ENCODE measurements at places on chromosomes 7 and 10.
A peak's percentile ranks its signal among the peaks of the same experiment; 100 is the strongest.

GRCh38 chr10:4102802-4103344 is 317.9 kb upstream of the KLF6 start:
- DNase-seq, result no peak

- no peak for DNase-seq
These were observed 717.8 kb downstream of the SORCS3 start for GRCh38 chr10:105358911-105359310.

GRCh38 chr7:148049068-148049467 is 541.5 kb upstream of the C7orf33 start:
- no peak for DNase-seq

DNA sequence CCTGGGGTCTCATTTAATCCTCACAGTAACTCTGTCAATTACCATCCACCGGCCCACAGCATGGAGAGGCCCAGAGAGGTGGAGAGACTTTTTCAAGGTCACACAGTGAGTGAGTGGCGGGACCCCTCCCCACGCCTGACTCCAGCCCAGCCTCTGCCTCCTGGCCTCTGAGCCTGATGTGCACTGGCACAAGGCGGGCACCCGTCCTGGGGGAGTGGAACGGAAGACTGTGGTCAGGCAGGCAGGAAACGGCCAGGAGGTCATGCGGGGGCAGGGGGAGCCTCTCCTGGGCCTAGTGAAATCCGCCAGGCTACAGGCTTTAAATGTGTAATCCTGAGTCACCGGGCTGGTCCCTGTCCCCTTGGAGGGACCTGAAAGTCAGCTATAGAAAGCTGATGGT is 32.2 kb downstream of the ZCCHC24 start:
- DNase-seq, result no peak

- DNase-seq, result no peak
These were observed 348.7 kb upstream of the SEMA3C start for GRCh38 chr7:81267508-81267907.

GRCh38 chr7:144835155-144835611 is 670 bp downstream of the TPK1 start:
- no peak for DNase-seq

DNA sequence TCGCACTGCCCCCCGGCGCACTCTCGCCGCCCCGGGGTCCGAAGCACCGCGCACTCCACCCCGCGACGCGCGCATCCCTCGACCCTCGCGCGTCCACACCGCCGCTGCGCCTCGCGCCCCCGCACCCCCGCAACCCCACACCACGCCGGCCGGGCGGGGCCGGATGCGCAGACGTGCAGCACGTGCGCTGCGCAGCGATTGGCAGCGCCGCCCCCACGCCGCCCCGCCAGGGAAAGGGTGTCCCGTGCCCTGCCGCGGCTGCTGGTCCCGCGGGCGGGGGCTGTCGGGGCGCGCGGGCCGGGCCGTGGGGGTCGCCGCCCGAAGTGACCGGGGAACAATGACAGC is 53.7 kb upstream of the KDM7A start:
- DNase-seq, result peak; percentile 69

- no peak for DNase-seq
These were observed 173.6 kb downstream of the ARL4A start for GRCh38 chr7:12861070-12861469.

- no peak for DNase-seq
These were observed 37.4 kb upstream of the RSU1 start for GRCh38 chr10:16854623-16855022.

GRCh38 chr10:33780961-33781360 is 446.5 kb upstream of the NRP1 start:
- no peak for DNase-seq

- no peak for DNase-seq
These were observed 1.3 kb upstream of the PRKAG2 start for GRCh38 chr7:151877911-151878835.

- no peak for DNase-seq
These were observed 122.3 kb downstream of the CNNM2 start for GRCh38 chr10:103040418-103040817.

DNA sequence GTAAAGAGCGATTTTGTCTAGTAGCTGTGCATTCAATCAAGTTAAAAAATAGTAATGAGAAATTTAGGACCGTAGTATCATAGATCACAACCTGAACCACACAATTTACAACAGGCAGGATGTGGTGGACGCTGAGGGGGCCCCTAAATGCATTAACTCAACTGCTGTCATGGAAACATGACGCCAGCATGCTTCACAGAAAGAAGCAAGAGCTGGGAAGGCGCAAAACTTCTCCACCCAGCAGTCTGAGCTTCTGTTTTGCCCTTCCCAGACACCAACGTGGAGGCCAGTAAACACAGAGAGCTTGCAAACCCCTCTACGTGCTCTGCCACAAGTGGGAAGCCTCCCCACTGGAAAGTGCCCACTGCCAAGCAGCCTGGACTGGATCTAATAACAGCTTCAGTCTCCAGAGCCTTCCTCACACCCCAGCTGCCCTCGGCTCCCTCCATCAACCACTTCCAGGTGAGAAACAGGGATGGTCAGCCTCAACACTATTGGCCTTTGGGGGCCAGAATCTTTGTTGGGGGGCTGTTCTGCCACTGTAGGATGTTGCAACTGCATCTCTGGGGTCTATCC is 151.8 kb downstream of the SFMBT2 start:
- DNase-seq, result peak; percentile 36

DNA sequence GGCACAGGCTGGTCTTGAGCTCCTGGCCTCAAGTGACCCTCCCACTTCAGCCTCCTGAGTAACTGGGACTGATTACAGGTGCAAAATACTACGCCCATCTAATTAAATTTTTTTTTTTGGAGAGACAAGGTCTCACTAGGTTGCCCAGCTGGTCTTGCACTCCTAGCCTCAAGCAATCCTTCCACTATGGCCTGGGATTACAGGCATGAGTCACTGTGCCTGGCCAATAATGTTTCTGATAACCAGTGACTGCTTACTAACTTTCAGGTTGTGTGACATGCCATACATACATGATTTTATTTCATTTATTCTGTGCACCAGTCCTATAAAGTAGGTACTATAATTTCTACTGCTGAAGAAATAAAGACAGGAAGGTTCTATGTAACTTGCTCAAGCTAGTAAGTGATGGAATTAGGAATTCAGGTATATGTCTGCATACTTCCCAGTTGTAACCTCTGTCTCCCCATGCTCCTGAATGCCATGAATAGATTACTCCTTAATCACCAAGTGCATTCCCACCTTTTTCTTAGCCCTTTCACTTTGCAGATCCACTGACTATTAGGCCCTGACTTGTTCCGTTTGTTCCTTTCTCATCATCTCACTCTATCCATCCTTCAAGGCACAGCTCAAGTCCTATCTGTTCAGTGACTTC is 28.1 kb downstream of the MCU start:
- DNase-seq, result no peak

GRCh38 chr7:14395860-14396259 is 406.4 kb upstream of the ETV1 start:
- DNase-seq, result no peak

GRCh38 chr10:85548034-85548433 is 818.6 kb downstream of the GRID1 start:
- DNase-seq, result no peak

Data from activated CD4-positive, alpha-beta T cell treated with anti-CD3 and anti-CD28 coated beads for 24 hours (primary cell).